ENCODE measurements at places on chromosomes 5 and 9.

DNA sequence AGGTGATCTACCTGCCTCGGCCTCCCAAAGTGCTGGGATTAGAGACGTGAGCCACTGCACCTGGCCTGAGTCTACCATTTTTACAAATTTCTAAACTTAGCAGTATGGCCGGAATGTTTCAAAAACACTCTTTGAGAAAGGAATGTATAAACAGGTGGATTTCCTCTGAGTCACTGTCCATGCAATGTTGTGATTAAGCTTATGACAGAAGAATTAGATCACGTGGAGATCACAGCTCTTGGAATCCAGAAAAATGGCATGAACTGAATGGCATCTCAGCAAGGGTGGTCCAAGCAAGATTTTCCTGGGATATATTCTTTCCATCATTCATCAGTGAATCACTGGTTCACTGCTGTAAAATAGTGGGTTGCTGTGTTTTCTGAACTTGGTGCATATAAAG is 865.0 kb downstream of the PTPRD start:
- DNase-seq, result no peak

GRCh38 chr5:132464156-132464939 is 26.2 kb downstream of the IRF1 start:
- DNase-seq, result peak; percentile 17

GRCh38 chr5:176787676-176788075 is 22.7 kb upstream of the UNC5A start:
- DNase-seq, result no peak

- DNase-seq, result no peak
These were observed 70.0 kb downstream of the SECISBP2 start for GRCh38 chr9:89388084-89388867.

DNA sequence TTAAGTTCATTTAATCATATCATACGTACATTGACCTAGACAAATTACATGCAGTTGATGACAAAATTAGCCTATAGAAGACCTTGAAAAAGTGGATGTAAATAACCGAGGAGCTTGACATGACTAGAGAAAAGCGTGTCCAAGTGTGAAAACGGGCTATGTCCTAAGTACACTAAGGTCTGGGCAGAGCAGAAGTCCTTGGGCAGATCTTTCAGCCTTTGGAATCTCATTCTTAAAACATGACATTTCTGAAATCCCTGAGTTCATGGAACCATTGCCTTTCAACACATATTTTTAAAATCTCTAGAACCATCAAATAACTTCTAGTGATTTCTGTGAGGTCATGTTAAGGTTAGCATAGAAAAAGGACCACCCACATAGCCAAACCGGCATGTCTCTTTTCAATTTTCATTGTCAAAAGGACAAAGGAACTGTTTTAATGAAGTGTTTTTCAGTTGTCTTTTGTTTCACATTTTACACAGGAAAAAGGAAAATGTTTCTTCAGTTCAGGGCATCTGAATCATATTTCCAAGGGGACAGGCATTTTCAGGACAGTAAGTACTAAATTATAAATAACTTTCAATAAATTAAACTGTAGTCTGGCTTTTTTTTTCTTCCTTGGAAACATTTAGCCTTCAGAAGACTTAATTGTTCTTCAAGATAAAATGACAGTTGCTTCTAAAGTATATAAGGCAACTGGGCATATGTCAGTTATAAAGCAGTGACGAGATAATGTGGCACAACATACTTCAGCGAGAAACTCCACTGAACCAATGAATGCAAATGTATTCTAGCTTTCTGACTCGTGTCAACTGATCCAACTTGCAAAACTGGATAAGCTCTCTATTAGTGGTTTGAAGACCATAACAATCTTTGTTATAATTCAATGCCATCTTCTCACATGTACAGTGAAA is 416.8 kb downstream of the NFIB start:
- DNase-seq, result no peak

- DNase-seq, result no peak
These were observed 47.9 kb downstream of the NDUFAF2 start for GRCh38 chr5:60992871-60993270.

- DNase-seq, result peak; percentile 82
These were observed 125.9 kb downstream of the GADD45G start for GRCh38 chr9:89730715-89731114.

- no peak for DNase-seq
These were observed 6.8 kb upstream of the WDR41 start for GRCh38 chr5:77498952-77499351.

- DNase-seq, result peak; percentile 22
These were observed at the start of gene ANXA6 for GRCh38 chr5:151157426-151158286. Gene ANXA6, minus strand, starts transcription at chr5:151157779. Its CDS starts 9,878 bp downstream, at chr5:151147901.

- no peak for DNase-seq
These were observed 289.6 kb downstream of the DTWD2 start for GRCh38 chr5:118698774-118699173.

DNA sequence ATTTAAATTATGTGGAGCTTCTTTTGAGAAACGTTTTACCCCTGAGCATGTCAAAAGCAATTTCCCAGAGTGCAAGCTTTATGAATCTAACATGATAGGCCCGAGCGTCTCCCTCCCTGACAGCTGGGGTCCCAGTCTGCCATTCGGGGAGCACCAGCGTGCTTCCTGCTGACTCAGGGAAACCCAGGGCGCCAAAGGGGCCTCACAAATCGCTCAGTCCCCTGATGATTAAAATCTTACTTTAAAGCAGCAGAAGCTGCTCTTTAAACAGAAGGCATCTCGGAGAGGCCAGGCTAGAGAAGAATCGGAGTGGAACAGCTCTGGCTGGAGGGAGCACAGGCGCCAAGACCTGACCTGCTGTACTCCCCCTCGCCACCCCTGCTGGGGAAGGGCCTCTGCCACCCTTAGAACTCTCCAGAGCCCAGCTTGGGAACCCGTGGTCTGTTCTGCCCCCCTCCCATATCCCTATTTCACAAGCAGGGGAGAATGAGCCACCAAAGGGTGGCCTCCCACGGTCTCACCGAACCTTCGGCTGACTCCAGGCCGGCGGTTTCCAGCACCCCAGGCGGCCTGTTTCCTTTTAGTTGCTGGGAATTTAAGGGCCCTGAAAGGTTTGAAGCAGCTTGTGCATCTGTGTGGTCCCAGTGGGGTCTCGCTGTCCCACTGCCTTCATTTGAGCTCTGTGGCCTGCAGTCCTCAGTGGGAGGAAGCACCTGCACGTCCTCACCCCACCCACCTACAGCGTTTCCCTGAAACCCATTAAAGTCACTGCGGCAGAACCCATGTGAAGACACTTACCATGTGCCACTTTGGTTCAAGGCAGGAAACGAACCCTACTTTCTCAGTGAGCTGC is 147.6 kb downstream of the COL23A1 start:
- no peak for DNase-seq

GRCh38 chr9:7828334-7828733 is 28.8 kb upstream of the DMAC1 start:
- no peak for DNase-seq

DNA sequence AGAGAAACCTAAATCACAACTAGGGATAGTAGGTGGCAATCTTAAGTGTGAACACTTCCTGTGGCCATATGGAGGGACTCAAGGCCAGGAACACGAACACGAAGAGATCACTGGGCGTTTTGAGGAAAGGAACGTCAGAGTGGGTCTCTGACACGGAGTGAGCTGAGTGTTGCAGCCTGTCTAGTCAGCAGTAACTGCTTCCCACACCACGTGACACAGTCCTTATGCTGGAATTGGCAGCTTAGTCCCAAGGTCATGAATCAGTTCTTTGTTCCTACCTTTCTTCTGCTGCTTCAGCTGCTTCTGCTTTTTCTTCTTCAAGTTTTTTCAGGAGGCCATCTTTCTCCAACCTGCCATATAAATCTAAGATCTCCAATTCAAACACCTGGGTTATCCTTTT is 18.2 kb downstream of the SPACA9 start:
- DNase-seq, result no peak

- DNase-seq, result no peak
These were observed 76.0 kb downstream of the CEMIP2 start for GRCh38 chr9:71692337-71692736.

DNA sequence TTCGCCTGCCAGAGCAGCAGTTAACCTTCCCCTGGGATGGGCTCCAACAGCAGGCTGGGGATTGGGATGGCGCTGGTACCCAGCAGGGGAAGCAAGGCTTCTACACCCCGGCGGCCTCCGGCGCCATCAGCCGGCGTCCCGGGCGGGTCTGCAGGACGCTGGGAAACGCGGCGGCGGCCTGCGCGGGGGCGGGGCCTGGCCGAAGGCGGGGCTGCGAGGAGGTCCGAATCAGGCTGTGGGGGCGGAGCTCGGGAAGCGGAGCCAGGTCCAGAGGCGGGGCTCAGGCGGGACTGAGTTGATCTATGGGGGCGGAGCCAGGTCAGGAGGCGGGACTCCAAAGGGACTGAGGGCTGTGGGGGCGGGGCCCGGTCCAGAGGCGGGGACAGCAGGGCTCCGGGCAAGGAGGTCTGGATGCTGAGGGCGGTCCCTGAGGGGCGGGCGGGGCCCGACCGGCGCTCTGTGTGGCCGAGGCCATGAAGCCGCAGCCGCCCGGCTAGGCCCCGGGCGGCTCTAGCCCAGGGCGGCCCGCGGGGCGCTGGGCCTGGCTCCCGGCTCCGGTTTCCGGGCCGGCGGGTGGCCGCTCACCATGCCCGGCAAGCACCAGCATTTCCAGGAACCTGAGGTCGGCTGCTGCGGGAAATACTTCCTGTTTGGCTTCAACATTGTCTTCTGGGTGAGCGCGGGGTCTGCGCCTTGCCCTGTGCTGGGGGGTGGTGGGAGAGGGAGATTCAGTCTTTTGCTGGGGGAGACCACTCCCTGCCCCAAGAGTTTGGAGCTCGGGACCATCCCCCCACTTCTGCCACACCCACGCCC is at the start of gene TSPAN17:
TSS of gene TSPAN17 (plus strand) at position 455 of the 813 bp plus-strand sequence. CDS start at position 587, 132 bp downstream.
- peak; percentile 98 for DNase-seq

DNA sequence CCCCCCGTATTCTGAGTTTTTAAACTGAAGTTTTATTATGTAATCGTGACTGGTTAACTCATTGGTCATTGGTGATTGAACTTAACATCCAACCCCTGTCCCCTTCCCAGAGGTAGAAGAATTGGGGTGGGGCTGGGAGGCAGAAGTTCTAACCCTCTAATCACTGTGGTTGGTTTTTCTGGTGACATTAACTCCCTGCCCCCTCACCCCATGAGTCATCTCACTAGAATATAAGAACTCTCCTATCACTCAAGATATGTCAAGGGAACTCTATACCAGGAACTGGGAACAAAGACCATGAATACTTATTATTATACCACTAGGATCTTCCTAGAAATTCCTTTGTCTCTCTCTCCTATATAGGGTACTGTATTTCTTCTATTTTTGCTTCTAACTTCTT is 52.3 kb upstream of the CAVIN4 start:
- no peak for DNase-seq

- no peak for DNase-seq
These were observed 126.1 kb upstream of the STC2 start for GRCh38 chr5:173454361-173454735.

DNA sequence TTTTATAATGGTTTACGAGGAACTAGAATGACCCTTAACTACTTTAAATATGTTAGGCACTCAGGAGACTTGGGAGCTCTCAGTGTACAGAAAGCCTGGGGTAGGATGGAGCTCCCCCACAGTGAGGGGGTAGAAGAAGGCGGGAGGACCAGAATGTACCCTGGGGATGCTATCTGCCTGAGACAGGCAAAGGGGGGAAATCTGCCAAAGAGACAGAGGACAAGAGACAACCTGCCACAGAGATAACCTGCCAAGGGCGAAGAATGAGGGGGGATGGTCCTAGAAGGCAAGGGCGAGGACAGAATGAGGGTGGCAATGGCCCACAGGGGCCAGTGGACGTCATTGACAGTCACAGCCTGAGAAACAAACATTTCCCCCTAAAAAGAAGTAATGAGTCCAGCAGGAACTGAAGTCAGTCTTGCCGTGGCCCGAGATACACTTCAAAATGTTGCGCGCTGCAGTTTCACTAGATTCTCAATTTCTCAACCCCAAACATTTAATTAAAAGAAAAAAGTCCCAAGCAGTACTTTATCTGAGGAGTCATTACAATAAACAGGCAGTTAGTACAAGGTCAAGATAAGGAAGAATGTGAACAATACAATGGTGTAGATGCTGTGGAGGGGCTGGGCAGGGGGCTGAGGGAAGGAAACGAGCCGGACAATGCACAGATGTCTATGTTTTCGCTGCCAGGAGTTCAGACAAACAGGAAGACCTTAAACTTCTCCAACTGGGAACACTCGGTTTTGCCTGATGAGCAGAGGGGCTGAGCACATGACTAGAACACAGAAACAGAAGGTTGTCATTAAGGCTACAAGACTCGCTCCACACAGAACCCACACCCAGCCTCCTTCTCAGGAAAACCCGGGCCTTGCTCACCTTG is 125.0 kb downstream of the LHFPL2 start:
- DNase-seq, result no peak

- peak; percentile 68 for DNase-seq
These were observed 39.1 kb downstream of the FBN2 start for GRCh38 chr5:128498844-128499455.

GRCh38 chr5:74052441-74053221 is 426.6 kb downstream of the ARHGEF28 start:
- no peak for DNase-seq

- DNase-seq, result no peak
These were observed 3.2 kb upstream of the SQSTM1 start for GRCh38 chr5:179817470-179817840.

GRCh38 chr5:159933531-159934485 is 17.5 kb downstream of the ADRA1B start:
- DNase-seq, result no peak

GRCh38 chr5:65978251-65978650 is 51.9 kb downstream of the ERBIN start:
- no peak for DNase-seq

GRCh38 chr5:119470851-119471451 is 18.7 kb downstream of the HSD17B4 start:
- DNase-seq, result peak; percentile 42

- no peak for DNase-seq
These were observed 465.4 kb downstream of the RASEF start for GRCh38 chr9:82597241-82598203.

DNA sequence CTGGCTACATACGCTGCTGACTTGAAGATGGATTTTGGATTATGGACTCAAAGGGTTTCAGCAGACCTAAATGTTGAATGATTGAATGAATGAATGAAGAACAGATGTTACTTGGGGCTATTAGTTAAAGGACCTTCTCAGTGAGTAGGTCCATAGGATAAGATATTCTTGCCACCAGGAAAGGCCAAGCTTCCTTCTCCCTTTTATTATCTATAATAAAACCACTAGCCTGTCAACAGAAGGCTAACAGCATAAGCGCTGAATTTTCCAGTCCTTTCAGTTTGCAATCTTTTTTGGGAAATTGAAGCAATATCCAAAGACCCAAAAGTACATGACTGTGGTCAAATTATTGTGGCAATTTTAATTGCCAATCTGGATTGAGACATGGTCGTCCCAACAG is 113.3 kb downstream of the SV2C start:
- DNase-seq, result no peak
